Epithelial cell of proximal tubule (primary cell): ENCODE measurements at places on chromosomes 12 and 14. TPM values are rescaled to one million over a fixed set of nuclear protein-coding genes. Genes with fewer than 3 reads are reported as not detected.

- DNase-seq, result no peak
These were observed 496.6 kb upstream of the TMPO start for GRCh38 chr12:98018836-98019235.

GRCh38 chr12:6782850-6783566, 6.3 kb upstream of the CD4 start:
- DNase-seq, result no peak

- no peak for DNase-seq
These were observed 43.9 kb upstream of the ACTN1 start for GRCh38 chr14:69023035-69023434.

DNA sequence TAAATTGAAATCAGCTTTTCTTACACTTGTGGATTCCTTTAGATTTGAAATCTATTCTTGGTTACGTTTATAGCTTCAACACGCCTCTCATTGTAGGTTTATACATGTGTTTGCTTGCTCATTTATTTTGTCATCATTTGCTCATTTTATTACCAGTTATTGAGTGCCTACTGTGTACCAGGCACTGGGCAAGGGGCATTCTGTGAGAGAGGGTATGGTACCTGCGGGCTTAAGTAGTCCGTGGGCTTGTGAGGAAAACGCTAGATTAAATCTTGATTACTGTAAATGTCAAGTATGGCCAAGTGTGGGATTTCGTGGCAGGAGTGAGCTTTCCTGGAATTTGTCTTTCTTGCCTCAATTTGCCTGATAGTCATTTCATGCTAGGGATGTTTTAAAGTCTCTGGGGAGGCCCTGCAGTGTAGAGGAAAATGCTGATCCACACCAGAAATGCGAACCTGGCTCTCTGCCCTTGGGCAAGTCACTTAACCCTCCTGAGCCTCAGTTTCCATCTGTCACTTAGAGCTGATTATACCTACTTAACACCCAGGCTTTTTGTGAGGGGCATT, 92.7 kb downstream of the CACNA1C start:
- DNase-seq, result no peak

GRCh38 chr14:80356413-80356812, 145.1 kb upstream of the DIO2 start:
- no peak for DNase-seq

DNA sequence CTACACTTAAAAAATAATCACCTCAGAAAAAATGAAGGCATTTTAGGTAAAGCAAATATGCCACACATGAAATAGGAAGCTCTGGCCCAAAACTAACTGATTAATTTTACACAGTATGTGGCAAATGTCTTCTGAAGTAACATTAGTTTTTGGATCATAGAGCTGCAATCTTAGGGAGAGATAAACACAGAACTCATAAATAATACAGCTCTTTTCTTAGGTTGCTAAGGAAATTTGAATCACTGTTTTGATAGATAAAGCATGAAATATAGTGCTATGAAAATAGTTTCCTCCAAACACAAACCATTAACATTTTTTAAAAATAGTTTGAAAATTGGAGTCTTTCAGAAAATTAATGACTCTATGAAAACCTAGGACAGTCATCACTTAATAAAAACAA, 15.0 kb downstream of the RASSF9 start:
- DNase-seq, result no peak

DNA sequence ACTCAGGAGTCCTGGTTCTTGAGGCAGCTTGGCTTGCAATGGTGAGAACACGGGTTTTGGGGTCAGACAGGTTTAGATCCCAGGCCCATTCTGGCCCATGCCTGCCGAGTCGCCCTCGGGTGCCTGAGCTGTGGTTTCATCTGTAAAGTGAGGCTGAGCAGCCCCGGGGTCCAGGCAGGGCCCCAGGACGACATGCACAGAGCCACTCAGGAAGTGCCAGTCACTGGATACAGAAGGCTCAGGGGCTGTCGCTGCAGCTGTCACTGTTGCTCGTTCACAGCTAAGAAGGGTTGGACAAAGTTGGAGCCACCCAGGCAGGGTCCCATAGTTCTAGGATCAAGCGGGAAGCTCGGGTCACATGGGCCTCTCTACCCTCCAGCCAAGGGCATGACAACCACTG, 403.1 kb downstream of the BCL11B start:
- DNase-seq, result no peak

NTN4 gene
- 110 and 120 TPM in 2 replicates for total RNA-seq

IL26 gene
- not detected in 2 replicates for total RNA-seq
